ENCODE measurements at places on chromosomes 2 and 18.
A peak's percentile ranks its signal among the peaks of the same experiment; 100 is the strongest.

DNA sequence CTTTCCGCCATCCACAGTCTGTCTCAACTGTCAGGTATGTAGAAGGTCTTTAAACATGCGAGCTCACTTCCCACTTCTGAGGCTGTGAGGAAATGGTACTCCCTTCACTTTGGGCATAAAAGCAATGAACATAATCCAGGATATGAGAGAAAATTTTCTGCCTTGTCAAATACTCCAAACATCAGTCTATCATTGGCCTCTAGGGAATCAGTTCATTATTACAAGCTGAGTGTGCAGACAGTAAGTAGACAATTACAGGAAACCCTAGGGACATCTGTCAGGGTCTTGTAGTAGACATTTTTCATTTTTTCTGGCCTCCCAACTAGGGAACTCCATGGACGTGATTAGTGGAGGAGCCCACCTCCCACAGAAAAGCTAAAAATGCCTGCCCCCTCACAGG, 13.6 kb upstream of the APCDD1 start:
- H3K27ac ChIP-seq: no peak overlapping the region
- H3K4me3 ChIP-seq: no peak overlapping the region
- no peaks in the 10 kb centered on the region for H3K36me3 ChIP-seq
- H3K4me1 ChIP-seq: no peaks in the 10 kb centered on the region

GRCh38 chr2:198376677-198377076, 572.3 kb downstream of the PLCL1 start:
- H3K4me3 ChIP-seq: no peak overlapping the region
- no peak for DNase-seq
- no peaks in the 10 kb centered on the region for H3K36me3 ChIP-seq

GRCh38 chr2:211649331-211649730, 889.3 kb downstream of the ERBB4 start:
- no peaks in the 10 kb centered on the region for H3K4me1 ChIP-seq
- no peak overlapping the region for H3K4me3 ChIP-seq
- no peaks in the 10 kb centered on the region for H3K27me3 ChIP-seq
- no peaks in the 10 kb centered on the region for H3K36me3 ChIP-seq
- H3K27ac ChIP-seq: no peak overlapping the region

DNA sequence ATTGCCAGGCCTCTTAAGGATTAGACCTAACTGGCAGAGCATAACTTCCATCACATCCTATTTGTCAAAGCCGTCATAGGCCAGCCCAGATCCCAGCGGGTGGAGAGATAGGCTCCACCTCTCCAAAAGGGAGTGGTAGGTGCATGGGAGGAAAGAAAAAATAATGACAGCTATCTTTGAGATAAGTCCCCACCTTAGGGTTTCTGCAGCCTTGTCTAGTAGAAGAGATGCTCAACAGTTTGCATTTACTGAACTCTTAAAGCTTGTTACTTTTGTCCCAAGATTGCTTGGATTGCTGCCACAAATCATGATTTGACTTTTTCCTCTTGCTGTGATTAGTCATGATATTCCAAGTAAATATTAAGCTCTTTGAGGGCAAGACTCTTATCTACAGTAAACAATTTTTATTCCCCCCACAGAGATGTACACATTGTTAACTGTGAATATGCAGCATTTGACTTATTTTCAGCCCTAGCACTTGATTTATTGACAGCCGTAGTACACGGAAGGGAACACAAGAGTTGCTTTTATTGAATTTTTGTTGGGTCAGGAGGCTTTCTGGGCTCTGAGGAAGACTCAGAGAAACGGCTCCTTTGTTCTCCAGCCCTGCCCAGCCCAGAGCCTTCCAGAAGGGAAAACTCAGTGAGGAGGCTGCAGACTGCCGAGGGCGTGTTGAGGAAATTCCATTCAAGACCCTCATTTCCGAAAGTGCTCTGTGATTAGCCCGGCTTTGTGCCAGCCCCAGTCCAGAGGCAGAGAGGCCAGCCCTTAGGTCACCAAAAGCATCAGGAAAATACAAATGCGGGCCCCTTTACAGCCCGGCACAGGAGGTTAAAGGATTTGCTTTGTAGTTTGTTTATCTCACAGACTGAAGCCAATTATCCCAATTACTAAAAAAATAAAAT, 75.5 kb upstream of the ZNF532 start:
- H3K4me1 ChIP-seq: peaks cover 18% of the 10 kb centered on the region
- H3K4me3 ChIP-seq: no peak overlapping the region
- no peaks in the 10 kb centered on the region for H3K36me3 ChIP-seq
- no peaks in the 10 kb centered on the region for H3K27me3 ChIP-seq
- peak overlapping the region; percentile 50 for H3K27ac ChIP-seq

DNA sequence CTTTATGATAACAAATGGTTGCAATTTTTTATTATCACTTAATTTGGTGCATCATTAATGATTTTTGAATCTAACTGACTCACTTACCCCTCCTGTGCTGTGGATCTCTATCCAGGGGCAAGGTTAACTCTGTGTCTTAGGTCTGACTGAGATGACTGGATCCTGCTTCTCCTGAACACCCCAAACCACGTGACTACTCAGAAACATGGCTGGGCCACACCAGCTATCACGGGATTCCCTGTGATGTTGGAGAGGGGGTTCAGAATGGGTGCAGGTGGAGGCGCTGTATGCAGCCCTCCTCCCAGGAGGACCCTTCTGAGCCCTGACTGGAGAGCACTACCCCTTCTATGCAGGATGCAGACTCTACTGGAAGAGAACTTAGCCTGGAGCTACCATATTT, 152.4 kb upstream of the CAPN13 start:
- peaks cover 9% of the 10 kb centered on the region for H3K27me3 ChIP-seq
- no peak overlapping the region for H3K27ac ChIP-seq
- no peak for DNase-seq
- H3K4me3 ChIP-seq: no peak overlapping the region
- H3K4me1 ChIP-seq: no peaks in the 10 kb centered on the region

- no peak for DNase-seq
- H3K4me1 ChIP-seq: peaks cover 10% of the 10 kb centered on the region
- no peaks in the 10 kb centered on the region for H3K36me3 ChIP-seq
- no peaks in the 10 kb centered on the region for H3K27me3 ChIP-seq
Observed at GRCh38 chr2:38153476-38154135, 77.7 kb upstream of the CYP1B1 start.

DNA sequence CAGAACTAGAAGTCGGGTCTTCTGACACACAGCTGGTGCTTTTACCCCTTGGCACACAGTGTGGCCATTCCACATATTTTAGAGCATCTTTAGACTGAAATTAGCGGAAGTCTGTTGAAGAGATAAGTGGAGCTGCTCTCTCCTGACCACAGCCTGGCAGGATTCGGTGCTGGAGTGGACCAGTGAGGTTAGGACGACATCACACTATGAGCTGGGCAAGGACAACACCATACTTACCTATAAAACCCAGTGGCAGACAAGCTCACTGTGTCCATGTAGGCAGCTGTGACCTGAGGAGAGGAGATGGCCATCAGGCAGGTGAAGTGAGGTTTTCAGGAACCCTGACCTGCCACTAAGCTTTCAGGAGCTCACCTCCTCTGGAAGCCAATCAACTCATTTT, 70.1 kb downstream of the XDH start:
- no peak overlapping the region for H3K4me3 ChIP-seq
- no peaks in the 10 kb centered on the region for H3K36me3 ChIP-seq
- no peak overlapping the region for H3K27ac ChIP-seq
- no peaks in the 10 kb centered on the region for H3K27me3 ChIP-seq

GRCh38 chr2:102437122-102437521, 14.2 kb downstream of the IL18RAP start:
- no peak overlapping the region for H3K4me3 ChIP-seq
- no peaks in the 10 kb centered on the region for H3K36me3 ChIP-seq
- H3K27ac ChIP-seq: no peak overlapping the region
- H3K27me3 ChIP-seq: peaks cover 4% of the 10 kb centered on the region
- H3K4me1 ChIP-seq: no peaks in the 10 kb centered on the region

GRCh38 chr18:36529747-36530146, 232.2 kb downstream of the FHOD3 start:
- DNase-seq: no peak
- no peaks in the 10 kb centered on the region for H3K27me3 ChIP-seq
- no peak overlapping the region for H3K4me3 ChIP-seq
- H3K4me1 ChIP-seq: no peaks in the 10 kb centered on the region
- H3K36me3 ChIP-seq: no peaks in the 10 kb centered on the region

GRCh38 chr18:69400253-69400975, at the start of gene DOK6:
Gene DOK6 (plus strand): TSS chr18:69400888.
- H3K4me1 ChIP-seq: no peaks in the 10 kb centered on the region
- H3K27ac ChIP-seq: peak within 1 kb of the TSS; percentile 71
- no peaks in the 10 kb centered on the region for H3K27me3 ChIP-seq
- no peaks in the 10 kb centered on the region for H3K36me3 ChIP-seq
- DNase-seq: peak; percentile 78
- peak within 1 kb of the TSS; percentile 66 for H3K4me3 ChIP-seq

GRCh38 chr18:9762526-9762925, 54.4 kb downstream of the RAB31 start:
- H3K4me1 ChIP-seq: no peaks in the 10 kb centered on the region
- no peaks in the 10 kb centered on the region for H3K36me3 ChIP-seq
- H3K27me3 ChIP-seq: no peaks in the 10 kb centered on the region
- DNase-seq: no peak
- H3K4me3 ChIP-seq: no peak overlapping the region

DNA sequence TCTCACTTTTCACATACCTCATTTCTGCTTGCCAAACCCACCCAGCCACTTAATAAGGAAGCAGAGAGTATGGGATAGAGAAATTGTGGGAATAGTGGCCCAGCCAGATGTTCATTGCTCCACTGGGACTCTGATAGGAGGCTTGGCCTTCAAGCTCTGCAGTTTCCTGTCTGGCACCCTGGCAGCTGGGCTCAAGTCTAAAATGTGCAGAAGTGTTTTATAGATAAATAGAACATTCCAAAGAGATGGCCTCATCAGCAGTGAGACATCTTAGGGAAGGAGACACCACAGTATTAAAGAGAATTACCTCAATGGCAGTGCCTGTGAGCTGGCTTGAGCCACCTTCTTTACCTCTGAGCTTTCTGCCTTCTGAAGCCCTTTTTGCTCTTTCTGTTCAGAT, 24.7 kb downstream of the COPS7B start:
- peaks cover 73% of the 10 kb centered on the region for H3K36me3 ChIP-seq
- DNase-seq: no peak
- no peak overlapping the region for H3K4me3 ChIP-seq
- no peaks in the 10 kb centered on the region for H3K27me3 ChIP-seq
- no peak overlapping the region for H3K27ac ChIP-seq

GRCh38 chr2:1647417-1648240, 96.7 kb downstream of the PXDN start:
- no peaks in the 10 kb centered on the region for H3K4me1 ChIP-seq
- no peaks in the 10 kb centered on the region for H3K27me3 ChIP-seq
- H3K36me3 ChIP-seq: peaks cover 53% of the 10 kb centered on the region

DNA sequence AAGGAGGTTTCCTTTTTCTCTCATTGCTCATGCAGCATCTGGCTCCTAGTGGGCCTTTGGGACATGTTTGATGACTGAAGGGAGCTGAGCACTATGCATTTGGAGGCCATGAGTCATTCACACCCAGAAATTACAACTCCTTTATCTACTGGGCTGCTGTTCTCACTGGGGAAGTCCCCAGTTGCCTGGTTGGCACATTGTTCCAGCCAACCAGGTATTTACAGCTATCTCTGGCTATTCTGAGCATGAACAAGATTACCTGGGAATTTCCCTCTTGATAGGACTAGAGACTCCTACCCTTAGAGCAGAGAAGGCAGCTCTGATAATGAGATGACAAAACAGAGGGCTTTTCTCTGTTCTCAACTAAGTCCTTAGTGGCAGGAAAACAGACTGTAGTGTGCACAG, 206.5 kb downstream of the SETBP1 start:
- DNase-seq: no peak
- no peaks in the 10 kb centered on the region for H3K4me1 ChIP-seq
- no peak overlapping the region for H3K27ac ChIP-seq
- no peaks in the 10 kb centered on the region for H3K27me3 ChIP-seq
- H3K36me3 ChIP-seq: no peaks in the 10 kb centered on the region
- H3K4me3 ChIP-seq: no peak overlapping the region

- no peaks in the 10 kb centered on the region for H3K27me3 ChIP-seq
- DNase-seq: no peak
- no peaks in the 10 kb centered on the region for H3K36me3 ChIP-seq
- no peak overlapping the region for H3K27ac ChIP-seq
- no peaks in the 10 kb centered on the region for H3K4me1 ChIP-seq
- H3K4me3 ChIP-seq: no peak overlapping the region
Observed at GRCh38 chr2:124563426-124563825, 538.3 kb downstream of the CNTNAP5 start.

GRCh38 chr2:72011791-72012190, 135.9 kb downstream of the CYP26B1 start:
- no peak for DNase-seq
- H3K4me3 ChIP-seq: no peak overlapping the region
- H3K27me3 ChIP-seq: peaks cover 16% of the 10 kb centered on the region
- H3K36me3 ChIP-seq: no peaks in the 10 kb centered on the region

DNA sequence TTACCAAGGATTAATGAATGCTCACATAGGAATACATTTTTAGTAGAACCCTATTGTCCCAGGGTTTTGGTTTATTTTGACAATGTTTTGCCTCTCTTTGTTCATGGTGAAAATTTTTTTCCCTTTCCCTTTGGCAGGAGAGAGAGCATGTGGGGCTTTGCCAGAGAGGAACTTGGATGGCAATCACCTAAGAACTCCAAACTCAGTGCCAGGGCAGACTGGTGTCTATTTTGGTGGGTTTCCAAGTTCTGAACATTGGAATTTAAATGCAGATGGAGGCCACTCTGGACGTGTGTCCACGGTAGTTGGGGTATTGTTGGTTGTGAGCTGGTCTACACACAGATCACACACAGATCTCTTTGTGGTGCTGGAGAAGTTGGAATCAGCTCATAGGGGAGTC, 2091.1 kb upstream of the PIK3C3 start:
- H3K27ac ChIP-seq: no peak overlapping the region
- H3K4me3 ChIP-seq: no peak overlapping the region
- DNase-seq: no peak

DNA sequence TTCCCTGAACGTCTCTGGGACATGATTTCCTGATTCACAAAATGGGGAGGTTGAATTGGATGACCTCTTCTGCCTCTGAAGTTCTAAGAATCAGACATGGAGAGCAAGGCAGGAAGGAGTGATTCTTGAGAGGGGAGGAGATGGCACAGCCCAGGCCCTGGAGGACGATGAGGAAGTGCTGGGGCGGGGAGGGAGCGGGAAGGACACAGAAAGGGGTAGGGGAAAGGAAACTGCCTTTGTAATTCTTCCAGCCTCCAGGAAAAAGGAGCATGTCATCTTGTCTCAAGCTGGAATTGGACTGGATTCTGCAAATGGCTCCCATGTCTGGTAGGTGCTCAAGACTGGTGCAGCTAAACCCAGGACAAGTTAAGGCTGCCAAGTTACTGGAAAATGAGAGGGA, 97.0 kb upstream of the NCK2 start:
- no peak overlapping the region for H3K27ac ChIP-seq
- no peaks in the 10 kb centered on the region for H3K4me1 ChIP-seq
- no peak overlapping the region for H3K4me3 ChIP-seq
- no peak for DNase-seq
- H3K27me3 ChIP-seq: no peaks in the 10 kb centered on the region
- no peaks in the 10 kb centered on the region for H3K36me3 ChIP-seq
